Stimulated activated CD8-positive, alpha-beta memory T cell treated with anti-CD3 and anti-CD28 coated beads, Interleukin-7, amount 100 ng/mL, for 1 hour (primary cell): ENCODE measurements at places on chromosomes 5 and 9.
A peak's percentile ranks its signal among the peaks of the same experiment; 100 is the strongest.

DNA sequence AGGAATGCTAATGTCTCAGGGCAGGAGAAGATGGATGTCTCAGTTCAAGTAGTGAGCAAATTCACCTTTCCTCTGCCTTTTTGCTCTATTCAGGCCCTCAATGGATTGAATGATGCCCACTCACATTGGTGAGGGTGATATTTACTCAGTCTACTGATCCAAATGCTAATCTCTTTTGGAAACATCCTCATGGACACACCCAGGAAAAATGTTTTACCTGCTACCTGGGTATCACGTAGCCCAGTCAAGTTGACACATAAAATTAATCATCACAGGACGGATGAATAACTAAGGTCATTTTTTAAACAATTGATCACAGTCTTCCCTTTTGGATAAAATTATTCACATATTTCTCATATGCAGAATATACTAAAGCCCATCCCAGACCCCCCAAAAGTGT is 63.0 kb upstream of the JAK2 start:
- no peak for DNase-seq

DNA sequence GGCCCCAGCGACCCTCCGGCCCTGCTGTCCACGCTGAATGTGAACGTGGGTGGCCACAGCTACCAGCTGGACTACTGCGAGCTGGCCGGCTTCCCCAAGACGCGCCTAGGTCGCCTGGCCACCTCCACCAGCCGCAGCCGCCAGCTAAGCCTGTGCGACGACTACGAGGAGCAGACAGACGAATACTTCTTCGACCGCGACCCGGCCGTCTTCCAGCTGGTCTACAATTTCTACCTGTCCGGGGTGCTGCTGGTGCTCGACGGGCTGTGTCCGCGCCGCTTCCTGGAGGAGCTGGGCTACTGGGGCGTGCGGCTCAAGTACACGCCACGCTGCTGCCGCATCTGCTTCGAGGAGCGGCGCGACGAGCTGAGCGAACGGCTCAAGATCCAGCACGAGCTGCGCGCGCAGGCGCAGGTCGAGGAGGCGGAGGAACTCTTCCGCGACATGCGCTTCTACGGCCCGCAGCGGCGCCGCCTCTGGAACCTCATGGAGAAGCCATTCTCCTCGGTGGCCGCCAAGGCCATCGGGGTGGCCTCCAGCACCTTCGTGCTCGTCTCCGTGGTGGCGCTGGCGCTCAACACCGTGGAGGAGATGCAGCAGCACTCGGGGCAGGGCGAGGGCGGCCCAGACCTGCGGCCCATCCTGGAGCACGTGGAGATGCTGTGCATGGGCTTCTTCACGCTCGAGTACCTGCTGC is 839 bp downstream of the KCNV2 start:
- DNase-seq: no peak

DNA sequence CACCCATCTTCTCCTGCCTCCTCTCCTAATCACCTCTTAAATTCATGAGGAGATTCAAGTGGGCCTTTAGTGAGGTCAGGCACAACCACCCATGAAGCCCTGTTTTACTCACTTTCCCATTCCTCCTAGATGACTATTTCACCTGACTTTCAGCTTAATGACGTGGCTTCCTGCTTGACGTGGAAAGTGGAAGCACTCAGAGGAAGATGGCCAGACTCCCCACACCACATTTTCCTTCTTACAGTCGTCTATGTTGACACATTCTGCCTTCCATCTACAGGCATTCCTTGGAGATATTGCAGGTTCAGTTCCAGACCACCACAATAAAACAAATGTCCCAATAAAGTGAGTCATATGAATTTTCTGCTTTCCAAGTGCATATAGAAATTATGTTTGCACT is 146.4 kb upstream of the TAS2R1 start:
- DNase-seq: no peak

DNA sequence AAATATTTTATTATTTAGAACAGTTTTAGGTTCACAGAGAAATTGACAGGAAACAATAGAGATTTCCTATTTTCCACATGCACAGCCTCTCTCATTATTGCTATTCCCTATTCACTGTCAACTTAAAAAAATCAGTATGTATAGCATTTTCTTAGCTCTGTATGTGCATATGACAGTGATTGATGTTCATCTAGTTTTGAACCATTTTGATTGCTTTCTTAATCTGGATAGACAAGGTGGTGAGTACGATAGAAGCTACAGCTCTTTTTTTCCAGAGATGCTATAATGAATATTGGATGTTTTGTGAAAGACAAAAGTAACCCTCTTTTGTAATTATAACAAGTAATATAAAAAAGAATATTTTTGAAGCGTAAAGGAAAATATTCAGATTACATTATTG is 201.2 kb upstream of the ARRDC3 start:
- DNase-seq: no peak

GRCh38 chr5:179326122-179326927 is 18.9 kb downstream of the ADAMTS2 start:
- no peak for DNase-seq

GRCh38 chr5:28404363-28405071 is 1366.1 kb upstream of the CDH9 start:
- no peak for DNase-seq

- no peak for DNase-seq
Observed at GRCh38 chr5:157925786-157926671, 67.1 kb upstream of the CLINT1 start.

DNA sequence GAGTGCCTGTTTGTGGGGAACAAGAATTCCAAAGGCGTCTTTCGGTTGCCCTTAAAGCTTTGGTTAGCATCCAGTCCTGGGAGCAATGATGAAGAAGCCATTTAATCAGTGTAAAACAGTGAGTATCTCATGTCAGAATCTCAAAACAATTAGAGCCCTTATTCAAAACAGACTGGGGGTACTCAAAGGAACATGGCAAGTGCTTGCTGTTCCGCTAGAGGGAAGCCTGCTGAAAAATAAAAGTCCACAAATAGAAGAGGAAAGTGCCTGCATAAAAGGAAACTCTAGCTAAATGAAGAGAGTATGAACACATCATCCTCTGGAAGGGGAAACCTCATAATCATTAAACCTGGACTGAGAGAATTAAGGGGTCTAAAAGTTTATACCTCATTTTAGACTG is 26.4 kb downstream of the FBXL7 start:
- no peak for DNase-seq

DNA sequence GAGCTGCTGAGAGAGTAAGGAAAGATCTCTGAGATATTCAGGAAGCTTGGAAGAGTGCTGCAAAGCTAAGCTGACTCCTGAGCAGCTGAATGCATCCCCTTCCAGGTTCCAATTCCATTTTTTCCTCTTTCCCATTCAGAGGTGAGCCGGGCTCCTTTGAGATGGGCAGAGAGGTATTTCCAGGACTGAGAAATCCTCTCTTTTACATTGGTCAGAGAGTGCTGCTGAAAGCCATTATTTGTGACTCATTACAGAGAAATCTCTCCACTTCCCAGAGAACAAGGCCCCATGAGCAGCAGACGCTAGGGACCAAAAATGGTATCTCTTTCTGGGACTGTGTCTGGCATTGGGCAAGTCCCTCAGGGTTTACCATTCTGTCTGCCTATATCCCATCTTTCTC is 3.7 kb downstream of the MCTP1 start:
- DNase-seq: no peak

DNA sequence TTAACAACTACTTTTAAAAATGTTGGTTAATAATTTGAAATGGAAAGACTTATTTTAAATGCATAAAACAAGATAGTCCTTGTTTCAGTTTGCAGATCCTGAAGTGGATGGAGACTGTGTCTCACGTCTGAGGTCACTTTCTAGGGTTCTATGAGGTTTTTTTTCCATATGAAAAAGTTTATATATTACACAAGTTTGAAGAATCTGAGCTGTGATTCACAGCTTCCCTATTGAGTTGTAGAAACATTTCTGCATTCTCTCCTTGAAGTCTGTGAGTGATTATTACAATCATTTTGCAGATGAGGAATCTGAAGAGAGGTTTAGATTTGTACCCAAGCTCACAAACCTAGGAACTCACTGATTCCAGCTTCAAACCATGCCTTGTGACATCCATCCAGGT is 442.5 kb upstream of the KLF4 start:
- DNase-seq: no peak

- DNase-seq: no peak
Observed at GRCh38 chr9:10661994-10662393, 49.2 kb upstream of the PTPRD start.

DNA sequence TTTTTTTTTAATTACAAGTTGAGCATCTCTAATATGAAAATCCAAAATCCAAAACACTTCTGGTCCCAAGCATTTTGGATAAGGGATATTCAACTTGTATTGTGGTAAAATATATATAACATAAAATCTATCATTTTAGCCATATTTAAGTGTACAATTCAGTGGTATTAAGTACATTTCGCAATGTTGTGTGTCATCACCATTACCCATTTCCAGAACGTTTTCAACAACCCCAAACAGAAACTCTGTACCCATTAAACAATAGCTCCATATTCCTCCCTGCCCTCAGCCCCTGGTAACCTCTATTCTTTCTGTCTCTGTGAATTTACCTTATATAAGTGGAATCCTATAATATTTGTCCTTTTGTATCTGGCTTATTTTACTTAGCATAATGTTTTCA is 24.9 kb downstream of the TICAM2 start:
- DNase-seq: no peak

- no peak for DNase-seq
Observed at GRCh38 chr5:114055318-114056184, 306.3 kb upstream of the KCNN2 start.

GRCh38 chr5:178117923-178118701 is 4.8 kb downstream of the N4BP3 start:
- no peak for DNase-seq

DNA sequence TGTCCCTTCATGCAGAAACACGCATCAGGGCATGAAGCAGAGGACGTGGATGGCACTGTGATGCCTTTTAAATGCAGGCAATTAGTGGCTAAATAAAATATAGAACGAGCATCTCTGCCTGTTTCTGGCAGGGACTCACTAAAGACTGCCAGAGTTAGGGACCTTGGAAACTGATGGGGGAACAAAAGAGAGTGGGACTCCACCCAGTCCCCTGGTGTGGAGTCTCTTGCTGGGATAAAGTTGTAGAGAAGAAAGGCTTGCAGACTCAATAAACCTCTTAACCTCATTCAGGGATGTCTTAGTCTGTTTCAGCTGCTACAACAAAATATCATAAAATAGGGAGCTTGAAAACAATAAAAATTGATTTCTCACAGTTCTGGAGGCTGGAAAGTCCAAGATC is 87.6 kb upstream of the ARAP3 start:
- no peak for DNase-seq

GRCh38 chr5:108747774-108748400 is at the start of gene FER:
Gene FER, plus strand, starts transcription at chr5:108747897. Its CDS starts 50,286 bp downstream, at chr5:108798183.
- no peak for DNase-seq

GRCh38 chr5:51977014-51977413 is 593.8 kb downstream of the ISL1 start:
- DNase-seq: no peak

DNA sequence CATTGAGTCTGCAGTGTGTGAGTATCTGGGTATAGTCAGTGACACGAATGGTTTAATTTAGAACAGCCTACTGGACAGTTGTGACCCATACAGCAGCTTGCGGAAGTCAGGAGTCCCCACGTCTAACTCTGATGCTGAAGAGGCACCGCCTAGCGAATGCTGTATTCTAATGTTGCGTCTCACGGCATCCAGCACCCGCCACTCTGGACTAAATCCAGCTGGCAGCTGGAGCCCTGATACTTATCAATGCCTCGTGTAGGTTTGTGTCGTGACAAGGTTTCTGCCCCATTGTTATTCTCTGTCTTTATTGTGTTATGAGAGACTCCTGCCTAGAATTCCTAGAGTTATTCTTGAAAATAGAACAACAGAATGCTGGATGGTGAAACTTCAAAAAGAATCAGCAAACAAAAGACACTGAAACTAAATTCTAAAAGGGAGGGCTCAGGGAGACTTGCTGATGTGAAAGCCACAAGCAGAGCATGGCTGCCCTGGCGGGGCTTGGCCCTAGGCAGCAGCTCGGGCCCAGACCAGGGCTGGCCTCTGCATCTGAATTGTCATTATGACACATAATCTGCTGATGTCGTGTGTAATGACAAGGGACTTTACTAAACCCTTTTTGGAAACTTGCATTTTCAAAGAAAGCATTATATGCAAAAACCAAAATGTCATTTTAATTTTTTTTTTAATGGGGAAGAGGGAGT is 123.5 kb upstream of the ICE1 start:
- DNase-seq: no peak

GRCh38 chr9:84271531-84271900 is 69.0 kb downstream of the SLC28A3 start:
- DNase-seq: no peak

- DNase-seq: no peak
Observed at GRCh38 chr9:27078685-27079084, 30.3 kb upstream of the TEK start.

DNA sequence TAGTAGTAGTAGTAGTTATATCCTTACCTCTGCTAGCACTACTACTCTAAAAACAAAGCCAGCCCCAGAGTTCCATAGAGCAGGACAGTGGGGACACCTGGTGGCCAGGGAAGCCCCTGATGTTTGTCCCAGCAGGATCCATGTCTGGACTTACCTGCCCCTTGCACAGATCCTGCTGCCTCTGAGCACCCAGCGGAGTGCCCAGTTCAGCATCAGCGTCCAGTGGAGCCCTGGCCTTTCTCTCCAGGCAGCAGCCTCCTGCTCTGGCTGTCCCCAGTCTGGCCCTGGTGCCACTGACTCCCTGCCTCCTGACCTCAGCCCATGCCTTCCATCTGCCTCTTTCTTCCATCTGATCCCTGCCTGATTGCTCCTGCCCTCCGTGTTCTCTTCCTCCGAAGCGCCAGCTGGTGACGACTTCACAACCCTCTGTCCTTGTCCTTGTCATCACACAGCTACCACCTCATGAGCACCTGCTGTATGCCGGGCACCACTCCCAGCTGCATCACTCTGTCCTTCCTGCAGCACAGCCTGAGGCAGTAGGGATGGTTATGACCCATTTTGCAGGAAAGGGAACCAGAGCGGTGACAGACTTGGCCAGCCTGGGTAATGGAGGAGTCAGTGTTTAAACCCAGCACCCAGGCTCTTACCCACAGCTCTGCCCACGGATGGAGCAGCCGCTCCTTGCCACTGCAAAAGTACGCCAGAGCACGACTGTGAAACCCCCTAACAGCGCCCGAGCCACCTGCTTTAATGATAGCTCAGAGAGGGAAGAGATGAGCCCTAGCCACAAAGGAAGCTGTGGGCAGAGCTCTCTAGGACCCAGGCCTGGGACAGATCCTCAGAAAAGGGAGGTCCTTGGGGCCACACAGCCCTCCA is 11.5 kb downstream of the SARDH start:
- peak; percentile 44 for DNase-seq

DNA sequence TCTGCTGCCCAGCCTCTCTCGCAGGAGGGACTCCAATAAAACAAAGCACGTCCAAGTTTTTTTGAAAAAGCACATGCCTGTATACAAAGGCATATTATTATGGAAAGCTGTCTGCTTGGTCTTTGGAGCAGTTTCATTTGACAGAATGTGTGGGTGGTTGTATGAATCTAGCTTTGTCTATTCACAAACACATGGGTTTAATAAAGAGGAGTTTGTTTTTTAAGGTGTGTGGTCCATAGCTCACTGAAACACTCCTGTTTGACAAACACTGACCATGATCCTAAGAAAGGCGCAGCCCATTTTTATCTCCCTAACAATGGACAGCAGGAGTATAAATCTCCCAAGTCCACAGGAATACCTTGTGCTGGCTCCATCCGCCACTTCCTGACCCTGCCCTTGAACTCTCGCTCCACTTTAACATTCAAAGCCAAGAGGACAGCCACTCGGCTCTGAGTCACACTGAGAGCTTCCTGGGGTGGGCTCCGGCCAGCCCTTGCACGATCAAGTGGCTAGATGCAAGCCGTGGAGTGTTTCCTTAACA is 371.9 kb downstream of the EBF1 start:
- DNase-seq: no peak

GRCh38 chr5:178287091-178287790 is 54.6 kb upstream of the PHYKPL start:
- no peak for DNase-seq

GRCh38 chr9:7028591-7028990 is 270.8 kb downstream of the KDM4C start:
- DNase-seq: no peak
